Frontal cortex (tissue), 4 donors: ENCODE measurements at places on chromosomes 7 and 10.

DNA sequence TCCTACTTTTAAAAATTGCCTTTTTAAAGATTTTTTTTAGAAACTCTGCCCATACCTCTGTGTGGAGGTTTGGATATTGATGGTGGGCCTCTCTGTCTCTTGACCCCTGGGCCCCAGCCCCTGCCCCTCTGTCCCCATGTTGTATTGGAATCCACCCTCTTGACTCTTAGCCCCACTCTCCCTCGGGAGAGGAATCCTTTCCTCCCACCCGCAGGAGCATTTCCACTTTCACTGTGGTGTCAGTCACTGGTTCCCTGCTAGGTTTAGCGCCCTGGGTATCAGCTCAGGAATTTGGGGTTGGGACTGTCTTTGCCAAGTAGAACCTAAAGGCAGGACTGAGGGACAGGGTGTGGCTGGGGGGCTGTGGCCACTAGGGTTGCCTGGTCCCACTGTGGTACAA lies 10.1 kb downstream of the PFKFB3 start:
- no peak for DNase-seq

DNA sequence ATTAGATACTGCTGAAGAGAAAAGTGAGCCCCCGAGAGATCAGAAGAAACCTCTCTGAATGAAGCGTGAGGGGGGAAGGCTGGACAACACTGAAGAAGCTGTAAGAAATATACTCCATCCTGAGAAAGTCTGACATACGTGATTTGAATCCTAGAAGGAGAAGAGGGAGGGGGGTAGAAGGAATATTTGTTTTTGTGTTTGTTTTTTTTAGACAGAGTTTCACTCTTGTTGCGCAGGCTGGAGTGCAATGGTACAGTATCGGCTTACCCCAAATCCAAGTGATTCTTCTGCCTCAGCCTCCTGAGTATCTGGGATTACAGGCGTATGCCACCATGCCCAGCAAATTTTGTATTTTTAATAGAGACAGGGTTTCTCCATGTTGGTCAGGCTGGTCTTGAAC lies 52.6 kb downstream of the GALNT11 start:
- DNase-seq = no peak

- no peak for DNase-seq
Observed at GRCh38 chr10:33382921-33383713, 48.6 kb upstream of the NRP1 start.

GRCh38 chr7:124720195-124720594 lies 45.4 kb downstream of the GPR37 start:
- DNase-seq = no peak

DNA sequence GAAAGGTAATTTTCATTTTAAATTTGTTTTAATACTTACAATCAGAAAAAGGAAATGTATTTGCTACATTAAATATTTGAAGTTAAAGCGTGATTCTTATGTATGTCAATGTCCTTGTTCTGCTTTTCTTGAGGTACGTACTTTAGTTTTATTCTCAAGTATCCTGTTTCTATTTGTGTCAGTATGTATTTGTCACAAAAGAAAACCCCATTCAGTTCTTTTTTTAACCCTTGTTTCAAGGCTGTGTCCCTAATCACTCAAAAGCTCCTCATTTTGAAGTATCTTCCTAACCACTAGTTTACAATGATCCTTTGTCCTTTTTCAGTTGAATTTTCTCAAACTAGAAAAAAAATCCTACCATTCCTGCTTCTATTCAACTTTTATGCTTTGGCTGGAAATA lies 25.2 kb downstream of the NHLRC2 start:
- DNase-seq = no peak

DNA sequence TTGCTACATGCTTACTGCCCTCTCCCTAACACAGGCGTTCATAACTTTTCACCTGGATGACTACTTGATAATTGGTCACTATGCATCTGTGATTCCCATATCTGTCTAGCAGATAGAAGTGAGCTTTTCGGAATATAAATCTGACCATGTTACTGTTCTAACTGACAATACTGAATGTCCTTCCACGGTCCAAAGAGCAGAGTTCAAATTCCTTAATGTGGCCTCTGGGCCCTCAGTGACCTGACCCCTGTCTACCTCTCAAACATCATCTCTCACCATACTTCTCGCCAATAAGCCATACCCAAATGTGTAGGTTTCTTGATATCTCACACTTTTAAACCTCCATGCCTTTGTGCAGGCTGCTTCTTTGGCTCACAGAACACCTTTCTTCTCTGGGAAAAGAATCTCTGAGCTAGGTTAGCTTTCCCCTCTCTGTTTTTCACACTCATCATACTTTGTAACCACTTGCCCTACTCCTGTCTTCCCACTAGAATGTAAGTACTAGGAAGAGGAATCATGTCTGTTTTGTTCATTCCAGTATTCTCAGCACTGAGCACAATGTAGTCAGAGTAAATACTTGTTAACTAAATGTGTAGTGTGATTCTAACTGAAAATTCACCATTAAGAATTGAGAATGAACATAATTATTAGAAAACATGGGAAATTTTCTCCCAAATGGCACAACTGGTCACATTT lies 39.2 kb upstream of the LRRC17 start:
- no peak for DNase-seq

DNA sequence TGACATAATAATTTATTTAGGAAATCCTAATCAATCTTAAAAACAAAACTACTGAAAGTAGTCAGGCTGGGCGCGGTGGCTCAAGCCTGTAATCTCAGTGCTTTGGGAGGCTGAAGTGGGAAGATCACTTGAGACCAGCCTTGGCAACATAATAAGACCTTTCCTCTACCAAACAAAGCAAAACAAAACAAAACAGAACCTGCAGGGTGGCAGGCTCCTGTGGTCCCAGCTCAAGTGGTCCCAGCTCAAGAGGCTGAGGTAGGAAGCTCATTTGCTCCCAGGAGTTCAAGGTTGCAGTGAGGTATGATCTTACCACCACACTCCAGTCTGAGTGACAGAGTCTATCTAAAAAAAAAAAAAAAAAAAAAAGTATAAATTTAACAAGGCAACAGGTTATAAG lies 748.0 kb downstream of the CNTNAP2 start:
- no peak for DNase-seq

- no peak for DNase-seq
Observed at GRCh38 chr10:129471447-129472175, 4.6 kb downstream of the MGMT start.

- DNase-seq = no peak
Observed at GRCh38 chr7:13132314-13132713, 444.9 kb downstream of the ARL4A start.

DNA sequence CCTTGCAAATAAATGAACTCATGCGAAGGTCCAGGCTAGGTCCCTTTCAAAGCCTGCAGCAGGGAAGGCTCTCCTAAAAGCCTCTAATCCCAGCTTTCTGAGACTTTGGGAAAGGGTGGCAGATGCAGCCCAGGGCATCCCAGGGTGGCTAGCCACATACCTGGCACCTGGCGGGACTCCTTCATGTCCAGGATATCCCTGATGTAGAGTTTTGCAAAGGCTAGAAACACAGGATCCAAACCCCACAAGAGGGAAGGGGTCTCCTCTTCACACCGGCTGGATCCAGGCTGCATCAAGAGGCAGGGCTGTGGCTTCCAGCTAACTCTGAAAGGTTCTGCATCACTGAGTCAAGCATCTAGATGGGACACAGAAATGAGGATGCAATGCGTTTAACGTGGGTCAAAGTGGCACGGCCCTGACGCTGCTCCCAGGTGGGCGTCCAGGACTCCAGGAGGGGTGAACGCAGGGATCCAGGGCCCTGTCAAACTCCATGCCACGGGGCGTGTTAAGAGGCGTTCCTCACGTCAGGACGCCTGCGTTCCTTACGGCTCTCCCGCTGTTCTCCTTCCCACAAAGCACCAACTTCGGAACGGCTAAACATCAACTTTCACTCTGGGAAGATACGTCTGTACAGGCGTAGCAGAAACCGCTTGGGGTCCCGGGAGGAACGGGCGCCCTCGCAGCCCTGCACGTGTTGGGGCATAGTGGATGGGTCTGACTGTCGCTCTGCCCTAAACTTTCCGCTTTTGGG lies 507 bp downstream of the STN1 start:
- DNase-seq = no peak

GRCh38 chr7:20404320-20404719 lies 73.6 kb downstream of the ITGB8 start:
- no peak for DNase-seq

DNA sequence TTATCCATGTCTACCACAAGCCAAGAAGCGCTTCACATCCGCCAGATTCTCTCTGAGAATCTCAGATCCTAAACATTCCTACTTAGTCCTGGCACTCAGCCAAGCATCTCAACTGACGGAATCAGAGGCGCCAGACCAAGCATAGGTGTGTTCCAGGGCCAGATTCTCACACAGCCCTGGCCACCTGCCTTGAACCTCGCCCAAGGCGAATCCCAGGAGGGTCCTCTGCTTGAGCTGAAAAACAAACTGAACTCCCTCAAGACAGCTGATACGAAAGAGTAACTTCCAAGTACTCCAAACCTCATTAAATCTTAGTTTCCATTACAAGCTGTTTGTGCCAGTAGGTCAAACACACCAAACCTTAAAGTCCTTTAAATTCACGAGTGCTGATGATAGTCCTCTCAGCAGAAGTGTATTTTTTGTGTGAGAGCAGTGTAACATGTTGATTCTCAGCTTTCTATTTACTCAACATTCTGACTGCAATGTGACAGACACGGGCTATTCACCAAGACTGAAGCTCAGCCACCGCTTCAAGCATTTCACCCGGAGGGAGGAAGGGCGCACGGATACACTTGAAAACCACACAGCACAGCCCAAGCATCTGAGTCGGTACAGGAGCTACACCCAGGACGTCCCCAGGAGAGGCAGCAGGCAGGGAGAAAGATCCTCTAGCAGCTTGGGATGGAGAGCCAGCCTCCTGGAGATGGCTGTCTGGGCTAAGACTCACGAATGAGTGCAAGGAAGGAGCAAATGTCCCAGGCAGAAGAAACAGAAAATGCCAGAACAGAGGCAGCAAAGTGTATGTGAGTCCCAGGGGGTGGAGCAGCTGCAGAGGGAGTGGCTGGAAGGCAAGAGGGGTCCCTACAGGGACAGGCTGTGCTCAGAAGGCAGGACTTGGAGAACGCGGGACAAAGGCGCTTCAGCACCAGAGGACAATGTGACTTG lies 6.0 kb downstream of the PARD3 start:
- DNase-seq = no peak

GRCh38 chr7:74235518-74236268 lies 18.5 kb downstream of the RFC2 start:
- DNase-seq = no peak

DNA sequence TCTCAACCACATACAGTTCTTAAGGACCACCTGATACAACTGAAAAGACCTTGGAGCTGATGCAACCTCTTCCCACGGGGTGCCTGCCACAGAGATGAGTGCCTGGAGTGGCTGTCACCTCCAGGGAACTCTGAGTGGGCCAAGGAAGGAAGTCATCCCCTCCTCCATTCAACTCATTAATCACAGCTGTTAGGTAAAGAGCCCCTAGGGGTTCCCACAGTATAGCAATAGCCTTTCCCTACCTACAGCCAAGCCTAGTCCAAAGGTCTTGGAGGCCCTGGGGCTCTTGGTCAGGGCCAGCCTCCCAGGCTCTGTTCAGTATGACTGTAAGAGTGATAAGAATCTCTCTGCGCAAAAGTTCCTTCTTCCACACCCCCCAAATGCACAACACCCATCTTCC lies 70.4 kb upstream of the NFE2L3 start:
- DNase-seq = no peak

DNA sequence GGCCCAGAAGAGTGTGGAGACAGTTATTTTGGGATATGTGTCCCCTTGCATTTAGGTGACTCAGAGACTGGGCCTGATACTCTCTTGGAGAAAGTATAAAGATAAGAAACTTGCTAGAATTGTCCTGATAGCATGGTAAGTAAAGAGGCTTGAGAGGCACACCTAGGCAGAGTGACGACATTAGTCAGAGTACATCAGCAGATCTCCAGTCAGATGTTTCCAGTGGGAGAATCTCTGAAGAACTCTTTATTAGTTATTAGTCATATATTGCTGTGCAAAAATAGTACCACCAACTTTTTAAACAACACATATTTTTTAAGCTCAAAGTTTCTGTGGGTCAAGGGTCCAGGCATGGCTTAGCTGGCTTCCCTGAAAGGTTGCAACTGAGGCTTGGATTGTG lies 182.6 kb downstream of the NEBL start:
- DNase-seq = no peak

GRCh38 chr7:128017460-128017859 lies 13.8 kb downstream of the LRRC4 start:
- no peak for DNase-seq

GRCh38 chr10:68221196-68221595 lies 10.7 kb downstream of the ATOH7 start:
- DNase-seq = no peak

DNA sequence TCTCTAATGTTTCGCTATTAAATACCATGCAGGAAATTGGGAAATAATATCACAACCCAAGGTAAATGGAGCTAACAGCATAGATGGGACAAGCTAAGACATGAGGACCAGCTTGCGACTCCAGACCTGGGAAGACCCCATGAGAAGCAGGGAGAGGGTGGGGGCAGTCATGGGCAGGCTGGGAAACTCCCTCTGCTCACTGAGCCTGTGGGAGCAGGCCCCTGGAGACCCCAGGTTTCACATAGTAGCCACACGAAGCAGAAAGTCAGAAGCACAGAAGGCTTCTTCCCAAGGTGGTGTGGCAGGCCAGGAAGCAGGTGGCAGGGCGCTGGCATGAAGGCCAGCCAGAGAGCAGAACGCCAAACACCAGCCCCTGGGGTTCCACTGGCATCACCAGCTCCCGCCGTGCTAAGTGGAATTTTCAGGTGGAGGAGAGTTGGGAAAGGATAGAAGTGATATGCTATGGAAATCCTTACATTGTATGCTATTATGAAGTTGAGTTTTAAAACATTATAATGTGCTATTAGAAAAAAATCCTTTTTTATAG lies 99.9 kb upstream of the RNF32 start:
- DNase-seq = no peak

DNA sequence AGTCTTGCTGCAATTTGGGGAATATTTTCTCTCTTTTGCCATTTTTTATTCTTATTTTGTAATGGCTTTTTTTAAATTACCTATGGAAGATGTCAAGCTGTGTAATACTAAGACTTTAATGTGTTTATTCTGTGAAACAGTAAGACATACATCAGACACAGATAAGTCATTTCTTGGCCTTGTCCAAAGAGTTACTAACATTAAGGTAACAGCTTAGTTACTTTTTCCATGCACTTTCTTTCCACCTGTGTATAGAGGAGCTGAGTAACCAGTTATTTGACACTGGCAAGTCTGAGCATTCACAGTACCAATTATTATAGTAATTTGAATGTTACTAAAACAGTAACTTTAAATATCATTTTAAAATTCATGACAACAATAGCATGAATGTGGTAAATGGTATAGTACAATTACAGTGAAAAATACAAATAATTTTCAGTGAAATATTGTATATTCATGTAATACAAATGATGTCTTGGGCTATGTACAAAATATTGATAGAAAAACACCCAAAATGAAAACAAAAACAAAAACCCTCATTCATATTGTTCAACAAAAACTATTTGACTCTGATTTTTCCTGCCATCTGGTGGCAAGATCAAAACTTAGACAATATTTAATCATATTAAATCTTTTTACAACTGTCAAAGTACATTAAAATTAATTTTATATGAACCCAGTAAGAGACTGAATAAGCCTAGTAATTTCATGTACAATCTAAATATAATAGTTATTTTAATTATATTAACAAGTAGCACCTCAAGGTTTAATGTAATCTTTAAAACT lies 259.8 kb upstream of the SEMA3A start:
- DNase-seq = no peak

- no peak for DNase-seq
Observed at GRCh38 chr10:126133906-126134656, 237.7 kb downstream of the FANK1 start.

GRCh38 chr10:128009372-128010126 lies 102.6 kb downstream of the PTPRE start:
- no peak for DNase-seq

GRCh38 chr7:100546129-100546925 lies 7.3 kb downstream of the AGFG2 start:
- no peak for DNase-seq
